Stimulated activated CD8-positive, alpha-beta memory T cell treated with anti-CD3 and anti-CD28 coated beads, Interleukin-2, amount 100 ng/mL, for 48 hours (primary cell): ENCODE measurements at places on chromosomes 3 and 15.

DNA sequence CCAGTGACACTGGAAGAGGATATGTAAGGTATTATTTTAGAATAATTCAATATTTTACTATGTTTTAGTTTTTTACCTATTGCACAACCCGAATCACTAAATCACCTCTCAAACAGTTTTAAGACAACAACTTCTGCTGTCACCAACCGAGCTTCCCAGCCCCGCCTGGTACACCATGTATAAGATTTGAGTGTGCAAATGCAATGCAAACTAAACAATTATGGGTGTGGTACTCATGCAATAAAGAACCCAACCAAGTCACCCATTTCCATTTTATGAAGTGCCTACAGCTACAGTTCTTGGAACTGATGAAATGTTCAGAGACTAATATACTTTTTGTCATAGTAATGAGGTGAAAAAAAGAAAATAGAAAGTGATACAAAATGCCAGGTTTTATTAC is 256.2 kb downstream of the TAFA4 start:
- DNase-seq: no peak

GRCh38 chr15:57565311-57565710 is 26.4 kb upstream of the MYZAP start:
- DNase-seq: no peak

DNA sequence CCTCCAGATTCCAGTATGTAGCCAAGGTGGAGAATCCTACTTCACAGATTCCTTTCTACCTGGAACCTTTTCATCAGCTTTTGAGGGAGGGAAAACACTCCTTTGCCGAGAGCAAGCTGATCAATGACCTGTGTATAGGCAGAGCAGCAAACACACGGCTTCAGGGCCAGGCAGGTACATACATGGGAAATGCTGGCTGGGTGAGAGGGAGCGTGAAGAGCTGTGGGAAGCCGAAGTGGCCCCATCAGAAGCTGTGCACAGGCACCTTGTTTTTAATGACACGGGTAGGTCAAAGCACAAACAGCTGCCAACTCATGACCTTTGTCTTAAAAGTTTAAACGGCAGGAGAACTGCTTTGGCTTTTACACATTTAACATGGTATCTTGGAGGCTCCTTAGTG is 25.3 kb downstream of the STARD5 start:
- no peak for DNase-seq

DNA sequence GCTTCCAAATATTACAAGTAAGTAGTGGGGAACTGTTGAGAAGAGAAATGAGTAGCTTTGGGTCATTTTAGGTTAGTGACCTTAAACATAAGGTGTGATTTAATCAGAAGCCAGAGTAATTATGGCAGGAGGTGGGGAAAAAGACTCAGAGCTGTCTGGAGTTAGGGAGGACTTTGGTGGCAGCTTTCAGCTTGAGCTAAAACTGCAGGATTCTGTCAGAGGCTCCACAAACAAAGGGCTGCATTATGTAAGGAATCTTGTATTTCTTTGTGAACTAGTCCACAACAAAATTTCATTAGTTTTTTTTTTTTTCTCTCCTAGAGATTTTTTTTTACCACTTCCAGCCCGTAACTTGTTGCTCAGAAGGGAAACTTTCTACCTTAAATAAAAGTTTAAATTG is 345.3 kb downstream of the TIGIT start:
- no peak for DNase-seq

GRCh38 chr15:63839722-63840121 is 6.0 kb upstream of the HERC1 start:
- DNase-seq: no peak

GRCh38 chr3:25901796-25902195 is 111.9 kb downstream of the OXSM start:
- DNase-seq: no peak

DNA sequence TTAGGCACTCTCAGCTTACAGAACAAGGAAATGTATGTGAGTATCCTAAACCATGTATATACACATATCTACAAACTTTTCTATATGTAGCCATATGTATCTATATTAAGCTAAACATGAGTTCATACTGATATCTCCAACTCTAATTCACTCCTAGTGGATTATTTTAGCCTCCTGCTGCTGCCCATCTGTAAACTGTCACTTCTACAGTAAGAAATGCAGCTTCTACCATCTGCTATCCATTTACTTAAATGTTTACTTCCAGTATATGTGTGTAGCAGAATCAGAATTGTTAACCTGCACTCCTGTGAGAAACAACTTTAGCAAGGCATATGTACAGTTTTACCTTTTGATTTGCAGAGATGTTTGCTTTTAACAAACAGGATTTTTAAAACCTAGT is 478.5 kb upstream of the CBLB start:
- DNase-seq: no peak

- DNase-seq: no peak
These were observed 66.4 kb downstream of the SEMA5B start for GRCh38 chr3:122961146-122961545.

DNA sequence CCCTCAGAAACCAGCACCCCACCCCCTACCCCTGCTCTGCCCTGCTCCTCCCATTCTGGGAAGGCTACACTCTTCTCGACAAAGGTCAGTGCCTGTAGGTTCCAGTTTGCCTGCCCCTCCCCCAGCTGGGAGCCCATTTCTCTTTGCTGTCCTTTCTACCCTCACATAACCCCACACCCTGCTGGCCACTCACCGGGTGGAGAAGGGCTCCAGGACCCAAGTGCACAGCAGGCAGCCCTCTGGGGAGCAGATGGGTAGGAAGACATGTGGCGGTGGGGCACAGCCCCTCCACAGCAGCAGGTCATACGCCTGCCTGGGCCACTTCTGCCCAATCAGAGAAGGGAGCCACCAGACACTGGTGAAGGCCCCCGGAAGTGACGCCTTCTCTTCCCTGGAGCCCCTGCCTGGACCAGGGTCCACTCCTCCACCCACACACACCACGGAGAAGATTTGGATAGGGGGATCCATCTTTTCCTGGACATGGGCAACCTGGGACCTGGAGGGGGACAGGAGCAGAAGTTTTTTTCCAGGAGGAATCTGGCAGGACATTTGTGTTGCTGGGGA is at the start of gene THPO:
THPO (minus strand) TSS at position 326 of the 564 bp plus-strand sequence. CDS start 1,948 bp downstream, outside the sequence.
- DNase-seq: no peak

DNA sequence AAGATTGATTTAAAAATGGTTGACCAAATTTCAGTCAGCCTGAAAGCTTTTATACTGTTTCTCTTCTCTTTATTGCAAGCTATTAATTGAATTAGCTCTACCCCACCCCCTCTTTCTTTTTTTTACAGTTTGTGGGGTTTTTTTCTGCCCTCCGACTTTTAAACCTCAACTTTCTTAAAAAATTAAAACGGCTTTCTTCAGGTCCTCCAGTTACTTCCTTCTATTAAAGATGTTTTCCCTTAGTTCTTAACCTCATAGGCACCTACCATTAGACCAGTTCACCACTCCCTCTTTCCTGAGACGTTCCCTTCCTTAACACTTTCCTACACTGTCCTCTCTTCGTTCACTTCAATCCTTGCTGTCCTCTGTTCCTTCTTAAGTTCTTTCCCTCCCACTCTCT is 52.4 kb downstream of the ATP8B4 start:
- no peak for DNase-seq

- no peak for DNase-seq
These were observed 293.8 kb upstream of the WNT5A start for GRCh38 chr3:55780913-55781312.

- DNase-seq: no peak
These were observed 53.9 kb upstream of the TTC14 start for GRCh38 chr3:180548050-180548449.

GRCh38 chr15:57134071-57134605 is 215.7 kb downstream of the TCF12 start:
- DNase-seq: no peak

DNA sequence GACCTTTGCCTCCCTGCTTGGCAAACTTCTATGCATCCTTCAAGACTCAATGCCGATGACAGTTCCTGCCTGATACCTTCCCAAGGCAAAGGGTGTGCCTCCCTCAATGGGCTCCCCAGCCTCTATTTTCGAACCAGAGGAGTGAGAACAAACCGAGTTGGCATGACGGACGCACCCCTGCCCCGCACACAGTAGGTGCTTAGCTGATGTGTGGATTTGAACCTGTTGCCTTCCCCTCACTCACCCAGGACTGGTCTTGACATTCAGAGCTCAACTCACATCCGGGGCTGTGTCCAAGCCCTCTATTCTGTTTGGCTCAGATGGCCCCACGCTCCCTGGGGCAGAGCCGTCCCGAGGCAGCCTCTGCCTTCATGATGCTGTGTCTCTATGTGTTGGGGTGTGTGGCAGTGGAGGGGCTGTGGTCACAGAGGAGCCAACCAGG is 52.2 kb upstream of the SLC6A11 start:
- DNase-seq: no peak

DNA sequence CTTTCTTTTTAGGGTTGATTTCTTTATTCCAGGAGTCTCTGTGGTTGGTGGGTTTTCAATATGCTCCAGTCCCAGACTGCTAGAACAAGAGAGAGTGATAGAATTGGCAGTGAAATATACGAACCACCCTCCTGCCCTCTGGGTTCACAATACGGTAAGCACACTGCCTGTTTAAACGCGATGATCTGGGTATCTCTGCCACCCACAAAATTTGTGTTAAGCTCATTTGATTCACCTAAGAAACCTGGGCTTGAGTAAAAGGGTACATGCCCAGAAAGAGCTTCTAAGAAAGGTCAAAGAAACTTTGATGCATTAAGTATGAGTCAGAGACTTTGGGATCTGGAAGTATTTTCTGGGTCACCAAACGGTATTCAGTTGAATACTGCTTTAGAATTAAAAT is 29.8 kb downstream of the OXNAD1 start:
- no peak for DNase-seq

GRCh38 chr3:171495413-171495812 is 35.2 kb upstream of the TNIK start:
- no peak for DNase-seq

GRCh38 chr15:93001156-93001555 is 87.9 kb downstream of the RGMA start:
- DNase-seq: no peak

DNA sequence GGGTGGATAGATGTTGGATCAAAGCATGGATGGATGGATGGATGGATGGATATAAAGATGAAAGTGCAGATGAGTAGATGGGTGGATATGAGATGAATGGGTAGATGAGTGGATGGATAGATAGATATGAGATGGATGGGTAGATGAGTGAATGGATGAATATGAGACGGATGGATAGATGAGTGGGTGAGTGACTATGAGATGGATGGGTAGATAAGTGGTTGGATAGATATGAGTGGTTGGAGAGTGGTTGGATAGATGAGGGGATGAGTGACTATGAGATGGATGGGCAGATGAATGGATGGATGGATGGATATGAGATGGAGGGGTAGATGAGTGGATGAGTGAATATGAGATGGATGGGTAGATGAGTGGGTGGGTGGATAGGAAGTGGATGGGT is 204.6 kb upstream of the TLE3 start:
- no peak for DNase-seq
